ENCODE measurements at places on chromosomes 6 and 20.
A peak's percentile ranks its signal among the peaks of the same experiment; 100 is the strongest.

DNA sequence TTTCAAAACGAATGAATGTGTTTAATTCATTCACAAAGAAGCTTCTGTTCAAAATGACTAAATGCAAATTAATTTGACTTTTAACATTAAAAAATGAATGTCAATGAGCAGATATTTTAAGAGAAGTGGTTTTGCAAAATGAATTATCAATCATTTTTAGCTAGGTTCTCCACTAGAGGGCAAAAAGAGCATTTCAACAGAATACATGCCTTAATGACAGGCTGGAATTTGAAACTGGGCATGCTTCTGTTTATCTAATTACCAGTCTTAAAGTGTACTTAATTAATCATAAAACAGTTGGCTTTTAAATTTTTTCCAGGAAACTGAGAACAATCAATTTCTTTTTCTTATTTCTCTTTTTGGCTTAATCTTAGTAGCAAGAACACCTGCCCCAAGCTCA, 63.8 kb upstream of the TINAG start:
- DNase-seq: peak; percentile 36

DNA sequence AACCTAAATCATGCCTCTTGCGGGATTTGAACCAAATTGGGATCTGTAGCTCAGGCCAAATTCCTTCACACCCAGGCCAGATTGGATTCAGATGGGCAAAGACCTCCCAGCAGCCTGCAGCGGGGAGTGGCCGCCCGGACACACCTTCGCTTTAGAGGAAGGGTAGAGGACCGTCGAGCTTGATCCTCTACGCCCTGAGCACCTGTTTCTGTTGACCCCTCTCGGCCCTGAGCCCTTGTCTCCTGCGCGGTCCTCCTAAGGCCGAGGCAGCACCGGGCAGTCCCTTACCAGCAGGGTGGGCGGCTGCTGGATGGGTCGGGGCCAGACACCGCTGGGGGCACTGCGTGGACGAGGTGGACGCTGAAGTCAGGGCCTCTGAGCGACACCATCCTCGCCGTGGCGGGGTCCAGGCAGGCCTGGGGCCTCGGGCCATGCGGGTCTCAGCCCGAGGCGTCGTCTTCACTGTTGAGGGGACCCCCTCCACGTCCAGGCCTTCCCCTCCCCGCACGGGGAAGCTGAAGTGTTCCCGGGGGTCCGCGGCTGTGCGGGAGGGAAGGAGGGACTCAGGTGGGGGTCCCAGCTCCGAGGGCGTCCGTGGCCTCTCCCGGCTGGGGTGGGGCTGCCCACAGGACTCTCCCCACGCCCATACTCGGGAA, 114.8 kb downstream of the SMOC2 start:
- DNase-seq: no peak

DNA sequence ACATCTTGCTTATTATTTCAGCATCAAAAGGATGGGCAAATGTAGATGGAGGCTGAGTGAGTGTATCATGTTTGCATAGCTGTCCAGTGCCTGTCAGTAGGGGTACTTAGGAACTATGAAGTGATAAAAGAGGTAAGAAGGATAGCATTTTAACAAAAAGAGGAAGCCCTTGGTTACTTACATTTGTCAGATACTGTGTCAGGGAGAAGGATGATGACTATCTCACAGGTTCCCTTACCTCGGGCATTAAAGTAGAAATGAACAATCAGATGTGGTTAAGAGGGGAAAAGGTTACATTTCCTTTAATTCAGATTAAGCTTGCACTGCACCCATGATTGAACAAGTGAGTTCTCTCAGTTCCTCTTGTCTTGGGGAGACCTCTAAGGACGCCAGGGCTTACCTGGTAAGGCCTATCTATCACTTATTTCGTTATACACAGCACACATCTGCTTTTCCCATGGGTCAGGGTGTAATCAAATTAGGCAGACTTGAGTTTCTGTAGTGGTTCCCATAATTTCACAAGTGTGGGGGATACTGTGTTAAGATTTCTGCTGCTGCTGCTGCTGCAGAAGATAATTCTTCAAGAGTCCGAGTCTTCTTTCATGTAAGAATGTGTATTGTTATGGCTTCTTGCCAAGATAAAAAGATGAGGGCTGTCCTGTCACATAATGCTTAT, 4.5 kb downstream of the FOXO3 start:
- DNase-seq: no peak

- no peak for DNase-seq
These were observed 96.9 kb downstream of the PRSS35 start for GRCh38 chr6:83609248-83609647.

- no peak for DNase-seq
These were observed 441.1 kb upstream of the ARID1B start for GRCh38 chr6:156336089-156336488.

- DNase-seq: no peak
These were observed 344.5 kb downstream of the KIF16B start for GRCh38 chr20:16228722-16229121.

- DNase-seq: no peak
These were observed 82.4 kb downstream of the PSMB1 start for GRCh38 chr6:170470734-170471133.

GRCh38 chr6:166926748-166927147, 29.6 kb downstream of the RNASET2 start:
- DNase-seq: no peak

GRCh38 chr6:105746130-105746505, 340.0 kb upstream of the PRDM1 start:
- DNase-seq: no peak

DNA sequence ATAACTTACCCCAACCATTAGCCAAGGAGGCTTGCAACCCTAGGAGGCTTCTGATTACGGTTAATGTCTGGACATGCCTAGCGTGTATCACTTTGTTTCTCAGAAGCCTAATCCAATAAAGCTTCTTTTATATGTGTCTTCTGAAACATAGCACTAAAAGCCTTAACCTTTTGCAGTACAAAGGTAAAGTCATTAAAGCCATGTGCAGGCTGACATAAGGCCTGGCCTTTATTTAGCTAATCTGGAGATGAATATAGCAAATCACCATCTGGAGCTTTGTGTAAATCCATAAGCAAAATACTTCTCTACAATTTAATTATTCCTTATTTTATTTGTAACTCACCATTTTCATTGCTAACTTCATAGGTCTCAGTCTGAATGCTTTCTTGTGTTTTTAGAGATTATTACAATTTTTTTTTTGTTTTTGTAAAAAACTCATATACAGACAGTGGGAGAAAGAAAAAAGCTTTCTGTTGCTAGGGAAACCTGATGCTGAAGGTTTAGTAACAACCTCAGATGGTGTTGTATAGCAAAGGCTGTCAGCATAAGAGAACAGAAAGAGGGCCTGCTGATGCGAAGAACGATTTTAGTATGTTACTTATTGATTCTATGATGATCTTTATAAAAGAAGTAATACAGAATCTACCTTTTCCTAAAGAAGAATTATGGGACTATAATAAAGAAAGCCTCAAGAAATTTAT, at the start of gene EYS:
Gene EYS (minus strand): TSS at position 101 of the 701 bp plus-strand sequence. CDS start 211,816 bp downstream, outside the sequence.
- no peak for DNase-seq

DNA sequence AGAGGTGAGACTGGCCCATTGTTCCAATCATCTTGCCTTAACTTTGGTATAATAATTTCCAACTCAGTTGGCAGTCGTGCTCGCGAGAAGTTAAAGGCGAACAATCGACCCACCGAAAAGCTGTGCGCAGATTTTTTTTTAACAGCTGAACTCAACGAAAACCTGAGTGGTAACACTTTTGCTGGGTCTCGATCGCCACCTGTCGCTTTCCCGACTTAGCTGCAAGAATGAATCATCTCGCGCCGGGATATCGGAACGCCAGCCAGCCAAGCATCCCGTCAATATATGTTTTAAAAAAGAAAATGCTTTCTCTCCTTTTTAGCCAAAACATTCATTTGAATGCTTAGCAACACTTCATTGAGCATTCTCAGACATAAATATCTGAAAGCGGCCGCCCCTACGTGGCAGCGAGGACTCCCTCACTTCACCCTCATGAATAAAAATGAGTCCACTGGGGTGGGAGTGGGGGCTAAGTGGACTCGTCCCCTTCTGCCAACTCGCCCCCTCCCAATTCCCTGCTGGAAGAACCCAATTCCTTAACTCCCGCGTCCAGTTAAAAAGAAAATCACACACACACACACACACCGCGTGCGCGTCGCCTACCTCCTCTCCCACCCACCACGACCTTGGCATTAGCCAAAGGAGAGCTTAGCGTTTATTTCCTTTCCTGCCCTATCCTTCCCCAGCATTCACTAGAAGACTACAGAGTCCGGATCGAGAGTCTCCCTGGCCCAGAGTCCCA, 1.5 kb downstream of the COL12A1 start:
- DNase-seq: peak; percentile 93

DNA sequence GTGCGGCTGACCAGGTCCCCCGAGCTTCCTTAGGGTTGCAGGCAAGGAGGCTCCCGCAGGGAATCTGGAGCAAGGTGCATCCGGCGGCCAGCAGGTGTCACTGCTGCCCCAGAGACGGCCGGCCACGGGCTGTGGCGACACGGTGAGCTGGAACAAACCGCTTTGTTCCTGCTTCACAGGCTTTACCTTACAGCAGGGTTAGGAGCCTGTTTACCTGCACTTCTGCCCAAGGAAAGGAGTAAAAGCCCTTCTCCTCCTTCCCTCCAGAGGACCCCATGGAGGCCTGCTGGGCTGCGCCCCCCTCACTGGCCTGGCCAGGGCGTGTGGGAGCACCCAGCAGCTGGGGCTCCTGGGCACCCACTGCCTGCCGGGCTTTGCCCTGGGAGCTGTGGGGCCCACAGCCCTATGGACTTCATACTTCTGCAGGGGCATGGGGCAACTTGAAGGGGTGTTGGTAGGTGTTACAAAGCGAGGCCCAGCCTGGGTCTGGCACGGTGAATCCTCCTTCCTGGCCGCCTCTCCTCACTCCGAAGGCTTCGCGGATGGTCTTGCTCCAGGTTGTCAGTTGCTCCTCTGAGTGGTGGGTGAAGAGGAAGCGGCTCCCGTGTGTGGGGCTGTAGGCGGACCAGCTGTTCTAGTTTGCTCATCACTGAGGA, 88.4 kb downstream of the CDC5L start:
- peak; percentile 94 for DNase-seq

GRCh38 chr20:55597526-55597925, 407.8 kb downstream of the CBLN4 start:
- peak; percentile 1 for DNase-seq

DNA sequence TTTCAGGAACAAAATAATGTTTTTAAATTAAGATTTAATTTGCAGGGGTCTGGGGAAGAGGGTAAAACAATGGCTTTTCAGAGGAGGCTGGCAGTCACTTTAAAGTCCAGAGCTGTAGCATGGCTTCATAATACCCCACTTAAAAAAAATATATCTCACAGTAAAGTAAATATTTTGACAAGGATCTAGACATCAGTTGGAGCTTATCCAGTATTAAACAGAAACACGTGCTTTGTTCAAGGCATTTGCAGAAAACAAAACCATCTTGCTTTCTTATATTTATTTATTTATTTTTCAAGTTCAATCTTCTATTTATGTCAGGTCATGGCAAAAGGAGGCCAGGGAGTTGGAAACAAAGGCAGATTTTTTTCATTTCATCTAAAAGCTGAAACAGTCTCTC, 53.3 kb upstream of the PRL start:
- no peak for DNase-seq

GRCh38 chr6:38057994-38058393, 238.5 kb downstream of the ZFAND3 start:
- peak; percentile 47 for DNase-seq

DNA sequence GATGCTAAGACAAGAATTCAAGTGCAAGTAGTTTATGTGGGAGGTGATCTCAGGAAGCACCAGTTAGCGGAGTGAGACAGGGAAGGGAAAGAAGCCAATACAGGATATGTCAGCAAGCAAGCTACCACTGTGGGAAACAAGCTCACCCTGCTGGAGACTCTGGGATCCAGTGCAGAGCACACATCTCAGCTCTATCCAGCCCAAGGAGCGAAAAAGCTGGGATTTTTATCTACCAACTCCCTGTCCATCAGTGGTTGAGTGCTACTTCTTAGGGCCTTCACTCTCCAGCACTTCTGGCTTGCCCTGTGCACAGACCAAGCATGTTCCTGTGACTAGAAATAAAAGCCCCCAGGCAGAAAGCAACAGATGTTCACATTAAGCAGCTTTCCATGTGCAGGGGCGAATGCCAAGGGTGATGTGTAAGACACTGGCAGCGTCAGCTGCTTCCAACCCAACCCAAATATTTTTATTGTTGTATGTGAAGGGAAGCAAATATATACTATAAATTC, 10.8 kb upstream of the RNF24 start:
- peak; percentile 57 for DNase-seq

GRCh38 chr6:134826889-134827737, 122.8 kb downstream of the ALDH8A1 start:
- peak; percentile 96 for DNase-seq

DNA sequence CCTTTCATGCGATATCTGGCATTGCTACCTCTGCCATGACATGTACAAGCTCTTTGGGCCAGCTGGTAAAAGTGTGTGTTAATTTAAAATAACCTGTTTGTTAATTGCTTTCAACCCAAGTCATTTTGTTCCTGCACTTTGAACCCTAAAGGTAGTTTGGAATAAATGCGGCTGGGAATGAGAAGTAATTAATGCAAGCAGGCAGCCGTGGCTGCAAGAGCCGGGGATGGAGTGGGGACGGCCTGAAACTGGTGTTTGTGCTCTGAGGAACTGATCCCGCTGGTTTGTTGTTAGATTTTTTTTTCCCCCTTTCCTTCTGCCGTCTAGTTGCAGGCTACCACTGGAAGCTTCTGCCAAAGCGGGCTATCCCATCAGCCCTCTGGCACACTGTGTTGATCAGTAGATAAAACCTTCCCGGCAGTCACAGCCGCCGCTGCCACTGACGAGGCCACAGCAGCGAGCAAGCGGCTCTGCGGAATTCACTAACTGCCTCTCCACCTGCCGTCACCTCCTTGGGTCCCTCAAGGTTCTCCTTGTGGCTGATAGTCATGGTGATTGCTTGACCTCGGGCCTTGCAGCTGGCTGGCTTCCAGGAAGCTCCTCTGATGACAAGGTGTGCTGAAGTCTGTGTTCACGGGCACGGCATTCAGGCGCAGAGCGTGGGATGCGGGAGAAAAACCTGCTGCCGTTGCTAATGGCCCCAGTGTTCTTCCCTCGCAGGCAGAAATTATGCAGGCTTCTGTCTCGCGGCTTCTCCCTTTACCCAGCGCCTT, 315.9 kb downstream of the TFAP2A start:
- peak; percentile 11 for DNase-seq

- peak; percentile 91 for DNase-seq
These were observed 8.1 kb downstream of the SYNJ2 start for GRCh38 chr6:157989541-157990289.

DNA sequence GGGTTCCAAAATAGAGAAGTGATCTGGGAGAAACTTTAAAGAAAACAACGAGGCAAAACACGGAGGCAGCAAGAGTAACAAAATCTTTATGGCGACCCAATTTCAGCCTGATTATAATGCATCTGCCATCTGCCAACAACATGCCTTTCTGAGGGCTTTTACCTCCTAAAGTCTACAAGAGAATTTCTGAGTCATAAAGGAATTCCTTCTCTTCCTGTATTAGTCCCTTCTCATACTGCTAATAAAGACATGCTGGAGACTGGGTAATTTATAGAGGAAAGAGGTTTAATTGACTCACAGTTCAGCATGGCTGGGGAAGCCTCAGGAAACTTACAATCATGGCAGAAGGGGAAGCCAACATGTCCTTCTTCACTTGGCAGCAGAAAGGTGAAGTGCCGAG, 226.6 kb downstream of the HACE1 start:
- DNase-seq: peak; percentile 23

GRCh38 chr6:114649298-114649697, 306.5 kb upstream of the HS3ST5 start:
- peak; percentile 2 for DNase-seq

All from astrocyte of the hippocampus (primary cell).